MG63 (cell line): ENCODE measurements at places on chromosomes 6 and 20. TPM values are rescaled to one million over a fixed set of nuclear protein-coding genes. Genes with fewer than 3 reads are reported as not detected.
A peak's percentile ranks its signal among the peaks of the same experiment; 100 is the strongest.

DNA sequence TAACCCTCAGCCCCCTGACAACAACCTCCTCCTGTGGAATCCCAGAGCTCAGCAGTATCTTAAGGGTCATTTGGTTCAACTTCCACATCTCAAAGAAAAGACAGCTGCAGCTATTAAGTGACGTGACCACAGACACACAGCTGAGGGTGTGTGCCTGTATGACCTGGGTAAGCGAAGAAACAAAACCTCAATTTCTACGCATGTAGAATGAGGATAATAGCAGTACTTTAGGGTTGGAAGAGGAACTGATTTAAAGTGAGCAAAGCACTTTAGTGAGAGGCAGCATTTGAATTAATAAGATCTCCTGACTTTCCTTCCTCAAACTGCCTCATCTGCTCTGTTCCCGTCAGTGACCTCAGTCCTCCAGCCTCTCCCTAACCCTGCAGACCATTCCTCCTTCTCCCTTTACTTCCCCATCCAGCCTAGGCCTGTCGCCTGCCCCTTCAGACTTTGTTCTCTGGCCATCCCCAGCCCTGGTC is 6.8 kb upstream of the ARMC2 start:
- no peak for DNase-seq

- DNase-seq: no peak
Measured at GRCh38 chr20:62080249-62080990, 14.7 kb upstream of the TAF4 start.

- peak; percentile 89 for DNase-seq
Measured at GRCh38 chr6:166553563-166554271, 32.8 kb downstream of the RAMACL start.

DNA sequence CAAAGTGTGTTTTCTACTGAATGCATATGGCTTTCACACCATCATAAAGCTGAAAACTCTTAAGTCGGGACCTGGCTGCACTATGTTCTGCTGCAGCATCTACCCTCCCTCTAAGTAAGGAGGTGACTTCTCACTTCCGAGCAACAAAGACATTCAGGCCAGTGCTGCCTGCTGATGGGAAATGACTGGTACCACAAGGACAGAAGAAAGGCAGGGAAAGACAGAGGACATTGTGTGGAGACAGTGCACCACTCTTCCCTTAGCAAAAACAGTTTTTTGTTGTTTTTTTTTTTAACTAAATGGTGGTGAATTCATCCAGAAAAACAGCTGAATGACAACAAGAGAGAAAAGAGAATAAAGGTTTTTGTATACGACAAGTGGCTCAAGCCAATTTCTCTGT is 81.5 kb downstream of the MAP7 start:
- DNase-seq: no peak

- DNase-seq: peak; percentile 80
Measured at GRCh38 chr6:37454420-37455140, 21.6 kb downstream of the CMTR1 start.

- DNase-seq: peak; percentile 9
Measured at GRCh38 chr6:84193114-84193708, 34.2 kb downstream of the CEP162 start.

- no peak for DNase-seq
Measured at GRCh38 chr6:13273202-13273930, 55.0 kb downstream of the TBC1D7 start.

DNA sequence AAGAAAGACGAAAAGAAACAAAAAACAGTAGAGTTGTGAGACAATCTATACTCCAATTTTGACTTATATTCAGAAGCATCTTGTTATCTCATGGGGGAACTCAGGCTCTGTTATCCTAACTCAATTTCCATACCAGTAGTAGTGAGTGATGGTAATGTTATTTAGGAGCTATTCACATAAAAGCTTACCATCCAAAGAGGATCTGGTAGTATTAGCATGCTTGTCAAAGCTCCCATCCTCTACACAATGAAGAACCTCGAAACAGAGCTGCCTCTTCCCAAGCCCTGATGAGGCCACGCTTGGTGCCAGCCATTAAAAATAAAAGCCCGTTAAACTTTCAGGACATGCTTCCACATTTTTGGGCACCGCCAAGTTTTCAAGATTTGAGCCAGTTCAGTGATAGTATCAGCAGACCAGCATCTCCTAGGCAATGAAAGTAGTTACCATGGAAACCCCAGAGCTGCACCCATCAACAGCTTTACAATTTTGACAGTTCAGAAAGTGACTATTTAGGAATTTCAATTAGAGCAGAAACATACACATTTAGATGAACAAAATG is 173.3 kb downstream of the CD83 start:
- no peak for DNase-seq

RFX6 gene
- total RNA-seq: not detected in 2 replicates
